ENCODE measurements at places on chromosomes 11 and 22.

- peak; percentile 8 for DNase-seq
These were observed 7.7 kb upstream of the NEAT1 start for GRCh38 chr11:65414776-65415498.

DNA sequence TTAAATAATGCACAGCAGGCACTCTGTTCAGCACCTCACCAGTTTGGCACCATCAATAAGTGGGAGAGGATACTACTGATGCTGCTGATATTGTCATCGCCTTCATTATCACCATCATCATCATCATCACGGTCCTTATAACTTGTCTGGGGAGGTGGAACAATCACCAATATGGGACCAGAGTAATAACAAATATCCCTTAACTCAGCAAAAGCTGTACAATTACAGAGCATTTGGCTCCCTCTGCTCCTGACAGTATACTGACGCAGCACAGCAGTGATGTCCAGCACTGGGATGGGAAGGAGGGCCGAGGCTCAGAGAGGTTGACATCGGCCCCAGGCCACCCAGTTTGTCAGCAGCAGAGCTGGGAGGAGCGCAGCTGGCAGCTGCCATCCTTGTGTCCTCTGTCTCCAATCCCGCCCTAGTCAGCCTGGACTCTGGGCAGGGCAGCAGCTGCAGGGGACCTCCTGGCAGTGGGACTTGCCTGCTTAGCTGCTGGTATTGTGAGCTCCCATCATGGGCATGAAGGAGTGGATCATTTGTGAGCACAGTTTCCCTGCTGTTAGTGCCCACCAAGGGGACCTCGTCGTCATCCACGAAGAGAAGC lies 90.0 kb downstream of the DHCR7 start:
- DNase-seq = no peak

GRCh38 chr11:2744166-2744565 lies 44.4 kb upstream of the KCNQ1OT1 start:
- DNase-seq = no peak

DNA sequence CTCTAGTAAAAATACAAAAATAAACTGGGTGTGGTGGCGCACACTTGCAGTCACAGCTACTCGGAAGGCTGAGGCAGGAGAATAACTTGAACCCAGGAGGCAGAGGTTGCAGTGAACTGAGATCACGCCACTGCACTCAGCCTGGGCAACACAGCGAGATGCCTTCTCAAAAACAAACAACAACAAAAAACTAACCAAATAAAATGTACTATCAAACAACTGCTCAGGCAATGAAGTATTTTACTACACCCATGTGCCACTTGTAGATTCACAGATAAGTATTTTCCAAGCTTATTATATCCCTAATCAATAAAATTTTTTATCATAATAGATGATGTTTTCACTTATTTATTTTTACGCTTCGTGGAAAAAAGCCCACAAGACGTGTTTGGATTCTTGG lies 924 bp downstream of the C11orf65 start:
- DNase-seq = peak; percentile 8

GRCh38 chr22:19750507-19751490 lies 9.8 kb upstream of the TBX1 start:
- no peak for DNase-seq

- DNase-seq = no peak
These were observed 1.7 kb downstream of the NUDT8 start for GRCh38 chr11:67627812-67628624.

GRCh38 chr11:1567721-1568100 lies 4.4 kb downstream of the DUSP8 start:
- DNase-seq = no peak

- no peak for DNase-seq
These were observed 130.4 kb downstream of the KIF18A start for GRCh38 chr11:27977527-27977926.

DNA sequence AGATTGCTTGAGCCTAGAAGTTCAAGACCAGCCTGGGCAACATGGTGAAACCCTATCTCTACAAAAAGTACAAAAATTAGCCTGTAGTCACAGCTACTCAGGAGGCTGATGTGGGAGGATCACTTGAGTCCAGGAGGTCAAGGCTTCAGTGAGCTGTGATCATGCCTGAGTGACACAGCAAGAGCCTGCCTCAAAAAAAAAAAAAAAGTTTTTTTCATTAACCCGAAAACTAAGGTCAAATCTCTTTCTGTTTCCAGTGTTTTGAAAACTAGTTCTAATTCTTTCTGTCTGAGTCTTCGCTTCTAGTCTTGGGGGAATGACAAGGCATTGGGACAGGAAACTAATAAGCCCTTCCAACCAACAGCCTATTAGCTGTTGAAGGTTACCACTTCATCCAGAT lies 57.6 kb downstream of the LIF start:
- DNase-seq = no peak

DNA sequence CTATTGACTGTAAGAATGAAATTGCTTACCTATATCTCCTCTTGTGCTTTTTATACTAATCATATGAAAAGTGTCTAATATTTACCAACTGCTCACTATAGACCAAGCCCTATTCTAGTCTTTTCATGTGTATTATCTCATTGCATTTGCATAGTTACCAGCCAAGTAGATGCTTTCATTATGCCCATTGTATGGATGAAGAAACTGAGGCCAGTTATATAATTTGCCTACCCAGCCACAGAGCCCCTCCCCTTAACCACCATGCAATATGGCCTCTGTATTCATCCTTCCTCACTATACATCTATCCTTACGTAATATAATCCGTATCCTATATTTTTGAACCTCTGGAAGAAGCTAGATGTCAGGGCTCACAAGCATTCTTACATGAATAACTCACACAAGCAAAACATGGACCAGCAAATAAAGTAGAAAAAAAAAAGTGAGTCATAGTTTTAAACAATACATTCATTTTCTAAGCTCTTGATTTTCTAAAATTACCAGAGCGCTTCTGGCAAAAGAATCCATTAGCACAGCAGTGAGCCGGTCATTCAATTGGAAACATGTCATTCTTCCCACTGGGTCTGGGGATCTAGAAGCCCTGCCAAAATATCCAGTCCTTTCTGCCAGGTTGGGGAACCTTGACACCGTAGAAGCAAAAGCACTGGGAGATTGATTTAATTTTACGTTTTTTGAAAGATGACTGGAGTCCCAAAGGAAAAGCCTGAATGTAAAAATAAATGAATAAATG lies 80.0 kb downstream of the C11orf91 start:
- no peak for DNase-seq

- DNase-seq = peak; percentile 18
These were observed 2.8 kb downstream of the CFL1 start for GRCh38 chr11:65854852-65855837.

DNA sequence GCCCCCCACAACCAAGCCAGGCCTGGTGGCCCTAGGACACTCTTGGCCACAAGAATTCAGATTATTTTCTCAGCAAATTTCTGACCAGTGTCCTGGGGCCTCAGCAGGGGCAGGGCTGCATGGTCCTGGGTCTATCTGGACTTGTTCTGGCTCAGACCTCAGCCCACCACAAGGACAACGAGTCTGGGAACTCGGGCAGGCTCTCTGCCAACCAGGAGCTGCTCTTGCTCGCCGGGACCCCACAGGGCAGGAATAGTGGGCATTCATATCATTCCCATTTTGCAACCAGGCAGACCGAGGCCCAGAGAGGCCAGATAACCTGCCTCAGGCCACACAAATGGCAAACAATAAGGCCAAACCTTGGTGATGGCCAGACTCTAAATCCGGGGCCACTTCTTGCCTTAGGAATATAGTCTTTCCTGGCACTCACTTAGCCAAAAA lies 75.4 kb upstream of the WNT7B start:
- DNase-seq = peak; percentile 14

DNA sequence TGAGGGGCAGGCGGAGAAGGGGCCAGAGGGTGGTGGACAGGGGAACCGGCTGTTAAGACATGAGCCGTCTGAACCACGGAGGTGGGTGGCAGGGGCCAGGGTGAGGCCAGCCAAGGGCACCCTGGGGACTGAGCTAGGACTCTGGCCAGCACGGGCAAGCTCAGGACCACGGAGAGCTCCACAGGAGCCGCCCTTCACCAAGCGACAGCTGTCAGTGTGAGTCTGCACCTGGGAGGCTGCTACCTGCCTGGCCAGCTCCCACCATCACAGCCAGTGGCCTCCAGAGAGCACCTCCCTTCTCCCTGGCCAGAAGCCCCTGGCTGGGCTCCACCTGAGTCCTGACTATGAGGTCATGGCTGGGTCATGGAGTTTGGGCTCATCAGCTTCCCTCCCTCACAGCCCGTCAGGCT lies 21.6 kb downstream of the MGAT3 start:
- DNase-seq = no peak

DNA sequence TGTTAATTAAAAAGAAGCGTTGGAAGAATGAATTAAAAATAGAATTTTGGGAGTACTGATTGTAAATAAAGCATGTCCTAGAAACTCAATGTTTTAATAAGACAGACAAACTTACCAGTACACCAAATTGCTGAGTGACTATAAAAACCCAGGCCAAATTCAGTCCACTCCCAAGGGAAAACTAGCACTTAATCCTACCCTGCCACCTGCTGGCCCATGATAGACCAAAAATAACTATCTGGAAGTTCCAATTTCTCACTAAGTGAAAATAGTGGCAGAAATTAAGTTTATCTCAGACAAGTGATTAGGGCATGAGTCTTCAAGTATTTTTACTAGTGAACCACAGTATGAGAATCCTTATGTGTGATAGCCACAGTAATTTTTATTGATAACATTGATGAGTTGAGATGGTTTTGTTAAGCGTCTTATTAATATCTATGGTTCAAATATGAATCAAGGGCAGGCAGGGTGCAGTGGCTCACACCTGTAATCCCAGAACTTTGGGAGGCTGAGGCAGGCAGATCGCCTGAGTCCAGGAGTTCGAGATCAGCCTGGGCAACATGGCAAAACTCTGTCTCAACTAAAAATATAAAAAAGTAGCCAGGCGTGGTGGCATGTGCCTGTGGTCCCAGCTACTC lies 9.8 kb upstream of the DDX10 start:
- DNase-seq = peak; percentile 47

DNA sequence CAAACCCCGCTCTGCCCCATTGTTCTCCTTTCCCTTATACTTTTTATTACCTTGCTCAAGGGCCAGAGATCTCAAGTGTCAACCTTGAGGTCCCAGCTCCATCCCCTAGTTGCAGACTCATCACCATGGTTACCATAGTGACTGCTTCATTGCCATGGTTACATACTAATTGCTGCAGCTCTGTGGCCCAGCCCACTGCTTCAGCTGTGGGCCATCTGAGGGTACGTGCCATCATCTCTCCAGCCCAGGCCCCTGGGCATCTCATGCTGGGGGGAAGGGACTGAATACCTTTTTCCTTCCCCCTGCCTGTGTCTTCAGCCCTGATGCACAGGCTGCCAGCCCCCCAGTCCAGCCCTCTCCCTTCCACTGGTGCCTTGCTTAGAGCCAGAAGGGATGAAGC lies 22.2 kb downstream of the TREH start:
- no peak for DNase-seq

- peak; percentile 83 for DNase-seq
These were observed 139.0 kb downstream of the ETS1 start for GRCh38 chr11:128448200-128448886.

GRCh38 chr11:73420136-73420535 lies 43.9 kb downstream of the RELT start:
- no peak for DNase-seq

DNA sequence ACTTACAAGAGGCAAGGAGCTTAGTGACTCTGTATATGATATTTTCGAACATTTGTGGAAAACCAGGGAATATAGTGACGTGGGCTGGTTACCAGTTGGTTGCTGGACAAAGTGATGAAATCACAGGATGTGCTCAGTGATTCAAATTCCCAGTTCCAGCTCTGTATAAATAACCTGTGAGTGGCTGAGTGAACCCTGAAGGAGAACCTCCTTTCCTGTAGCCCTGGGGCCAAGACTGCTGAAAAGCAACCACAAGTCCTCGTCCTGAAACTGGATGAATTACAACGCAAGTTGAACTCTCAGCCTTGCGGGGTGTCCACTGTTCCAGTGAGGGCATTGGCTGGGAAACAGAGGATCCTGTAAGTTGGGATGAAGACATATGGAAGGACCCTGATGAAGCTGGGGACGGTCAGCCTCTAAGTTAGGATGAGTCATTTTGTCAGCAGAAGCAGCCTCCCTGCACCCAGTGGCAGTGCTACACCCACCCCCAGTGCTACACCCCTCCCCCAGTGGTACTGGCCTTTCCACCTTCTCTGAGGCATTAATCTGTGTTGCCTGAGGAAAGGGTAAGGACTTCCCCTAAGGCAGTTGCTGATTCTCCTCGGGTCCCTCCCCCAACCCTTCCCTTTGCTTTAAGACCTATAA lies 22.0 kb upstream of the CD81 start:
- DNase-seq = no peak

GRCh38 chr11:65793144-65793581 lies 6.3 kb downstream of the OVOL1 start:
- peak; percentile 88 for DNase-seq

GRCh38 chr22:16914006-16914405 lies 88.8 kb upstream of the XKR3 start:
- DNase-seq = no peak

- no peak for DNase-seq
These were observed 44.5 kb downstream of the WEE1 start for GRCh38 chr11:9617940-9618339.

DNA sequence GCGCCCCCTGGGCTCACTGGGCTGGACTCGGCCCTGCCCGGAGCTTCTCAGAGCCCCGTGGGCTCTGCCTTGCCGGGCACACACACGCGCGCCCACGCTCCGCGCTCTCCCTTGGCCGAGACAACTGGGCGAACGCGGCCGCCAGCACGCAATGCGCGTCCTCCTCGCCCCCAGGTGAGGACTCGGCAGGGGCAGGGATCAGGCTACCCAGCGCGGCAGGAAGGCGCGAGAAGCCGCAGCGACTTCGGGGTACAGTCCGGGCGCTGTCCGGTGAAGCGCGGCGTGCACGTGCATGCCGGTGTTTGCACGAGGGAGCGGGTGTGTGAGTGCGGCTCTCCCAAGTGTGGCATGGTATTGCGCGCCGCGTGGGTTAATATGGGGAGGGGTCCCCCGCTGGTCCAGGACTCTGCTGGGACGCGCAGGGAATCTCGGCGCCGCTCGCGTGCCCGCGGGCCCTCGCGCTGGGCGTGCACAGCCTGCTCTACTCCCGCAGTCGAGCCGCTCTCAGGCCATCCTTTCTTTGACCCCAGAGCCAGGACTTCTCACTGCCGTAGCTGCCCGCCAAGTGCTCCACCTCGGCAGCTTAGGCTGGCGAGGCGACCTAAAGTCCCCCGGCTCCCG lies 5.4 kb downstream of the WNT7B start:
- DNase-seq = no peak

- DNase-seq = peak; percentile 32
These were observed 26.1 kb downstream of the GDPD5 start for GRCh38 chr11:75499423-75500190.

DNA sequence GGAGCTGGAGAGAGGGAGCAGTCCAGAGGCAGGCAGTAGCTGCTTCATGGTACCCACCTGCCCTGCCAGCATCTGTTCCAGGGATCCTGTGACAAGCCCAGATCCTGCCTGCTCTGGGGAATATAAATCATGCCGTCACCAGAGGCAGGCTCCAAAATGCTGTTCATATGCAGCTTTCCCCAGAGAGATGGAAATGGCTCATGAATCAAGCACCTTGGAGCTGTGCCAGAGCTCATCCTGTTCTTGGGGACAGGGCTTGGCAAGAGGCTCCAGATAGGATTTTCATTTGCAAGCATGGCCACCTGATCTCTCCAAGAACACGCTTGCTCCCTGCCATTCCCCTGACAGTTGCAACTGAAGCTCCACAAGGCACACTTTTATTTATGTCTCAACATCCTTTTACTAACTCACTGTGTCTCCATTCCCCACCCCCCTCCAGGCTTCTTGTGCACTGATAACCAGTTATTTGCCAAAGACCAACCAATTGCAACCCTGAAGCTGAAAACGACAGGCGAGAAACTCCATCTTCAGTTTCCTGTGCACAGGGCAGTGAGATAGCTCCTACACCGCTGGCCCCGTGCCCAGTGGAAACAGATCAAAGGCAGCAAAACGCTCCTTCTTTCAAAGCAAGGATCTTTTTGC lies 115.8 kb upstream of the PITPNB start:
- peak; percentile 41 for DNase-seq
